ENCODE measurements at places on chromosomes 12 and 14. TPM values are rescaled to one million over a fixed set of nuclear protein-coding genes. Genes with fewer than 3 reads are reported as not detected.

The SLC6A15 gene
- 2.8 TPM for total RNA-seq

The FAM90A1 gene
- 0.10 TPM for total RNA-seq

The APOF gene
- total RNA-seq = not detected

The PAPLN gene
- total RNA-seq = 21.4 TPM

The GARIN6 gene
- not detected for total RNA-seq

The FOXG1 gene
- not detected for total RNA-seq

The NDUFB1 gene
- total RNA-seq = 243 TPM

The MYO1H gene
- total RNA-seq = not detected

The SERPINA1 gene
- 32.1 TPM for total RNA-seq

The TMEM229B gene
- total RNA-seq = 0.69 TPM

The ACSM4 gene
- total RNA-seq = not detected

The KIF26A gene
- under 0.01 TPM for total RNA-seq

The BTG1 gene
- total RNA-seq = 64.2 TPM

The RALGAPA1 gene
- total RNA-seq = 20.5 TPM

The OAS2 gene
- total RNA-seq = 0.30 TPM

The COPZ1 gene
- 102 TPM for total RNA-seq

The WDHD1 gene
- 13.4 TPM for total RNA-seq

The HHIPL1 gene
- total RNA-seq = 1.8 TPM

The TEAD4 gene
- 9.7 TPM for total RNA-seq

The SLC38A4 gene
- under 0.01 TPM for total RNA-seq

The ZNF385A gene
- total RNA-seq = 3.0 TPM

The SPRYD4 gene
- total RNA-seq = 1.0 TPM

The MYL2 gene
- not detected for total RNA-seq

The CTSG gene
- not detected for total RNA-seq

The YARS2 gene
- 34.8 TPM for total RNA-seq

The KRT71 gene
- not detected for total RNA-seq

The MMP19 gene
- total RNA-seq = 2.6 TPM

The MDP1 gene
- 10.2 TPM for total RNA-seq

The NEUROD4 gene
- total RNA-seq = not detected

The RILPL1 gene
- total RNA-seq = 11.2 TPM

The SYNDIG1L gene
- total RNA-seq = not detected

Data from renal cortical epithelial cell (primary cell).